ENCODE measurements at places on chromosomes 3 and 15.

- DNase-seq = no peak
Measured at GRCh38 chr15:85171736-85172135, 190.1 kb downstream of the PDE8A start.

DNA sequence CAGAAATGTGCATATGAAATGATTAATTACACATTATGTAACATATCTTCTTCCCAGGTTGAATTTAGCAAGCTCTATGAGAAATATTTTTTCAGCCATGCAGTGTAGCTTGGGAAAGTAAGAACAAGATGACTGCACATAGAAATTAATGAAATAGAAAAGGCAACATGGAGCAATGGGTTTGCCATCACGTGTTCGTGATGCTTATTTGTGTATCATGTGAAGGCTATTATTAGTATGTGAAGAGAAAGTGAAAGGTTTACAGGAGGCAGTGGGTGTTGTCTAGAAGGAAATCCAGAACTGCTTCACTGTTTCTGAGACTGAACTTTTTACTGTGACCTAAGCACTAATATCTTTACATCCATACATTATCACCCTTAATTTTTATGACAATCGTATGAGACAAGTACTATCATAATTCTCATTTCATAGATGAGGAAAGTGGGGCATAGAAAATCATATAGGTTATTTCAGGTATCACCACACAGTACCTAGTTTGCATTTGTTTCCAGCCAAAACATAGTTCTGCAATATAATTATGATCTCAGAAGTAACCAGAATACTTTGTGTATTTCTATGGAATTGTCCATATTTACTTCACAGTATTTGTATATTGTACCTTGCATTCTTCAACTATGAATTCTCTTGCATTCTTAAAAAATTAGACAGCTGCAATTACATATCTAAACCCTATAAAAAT lies 14.9 kb downstream of the SERPINI1 start:
- peak; percentile 15 for DNase-seq

DNA sequence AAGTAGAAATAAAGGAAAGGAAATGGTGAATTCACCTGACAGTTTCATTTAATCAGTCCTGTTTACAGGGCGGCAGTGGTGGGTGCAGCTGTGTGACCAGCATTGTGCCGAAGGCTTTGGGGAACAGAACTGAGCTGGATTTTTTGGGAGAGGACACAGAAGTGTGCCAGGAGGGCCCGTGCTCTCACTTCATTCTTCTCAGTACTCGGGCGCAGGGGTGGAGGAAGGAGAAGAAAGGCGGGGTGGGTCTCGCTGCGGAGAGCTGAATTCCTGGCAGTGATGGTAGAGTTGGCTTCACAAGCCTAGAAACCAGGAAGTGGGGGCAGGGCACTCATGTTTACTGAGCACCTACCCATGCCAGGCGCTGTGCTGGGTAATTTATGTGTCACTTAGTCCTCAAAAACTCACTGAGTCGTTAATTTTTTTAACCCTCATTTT lies 64.6 kb downstream of the CRTC3 start:
- peak; percentile 85 for DNase-seq

GRCh38 chr15:57118013-57118799 lies 199.8 kb downstream of the TCF12 start:
- DNase-seq = no peak

GRCh38 chr3:170437696-170438407 lies 19.2 kb downstream of the CLDN11 start:
- no peak for DNase-seq

GRCh38 chr3:50259432-50260026 lies 9.4 kb upstream of the SEMA3B start:
- DNase-seq = no peak

DNA sequence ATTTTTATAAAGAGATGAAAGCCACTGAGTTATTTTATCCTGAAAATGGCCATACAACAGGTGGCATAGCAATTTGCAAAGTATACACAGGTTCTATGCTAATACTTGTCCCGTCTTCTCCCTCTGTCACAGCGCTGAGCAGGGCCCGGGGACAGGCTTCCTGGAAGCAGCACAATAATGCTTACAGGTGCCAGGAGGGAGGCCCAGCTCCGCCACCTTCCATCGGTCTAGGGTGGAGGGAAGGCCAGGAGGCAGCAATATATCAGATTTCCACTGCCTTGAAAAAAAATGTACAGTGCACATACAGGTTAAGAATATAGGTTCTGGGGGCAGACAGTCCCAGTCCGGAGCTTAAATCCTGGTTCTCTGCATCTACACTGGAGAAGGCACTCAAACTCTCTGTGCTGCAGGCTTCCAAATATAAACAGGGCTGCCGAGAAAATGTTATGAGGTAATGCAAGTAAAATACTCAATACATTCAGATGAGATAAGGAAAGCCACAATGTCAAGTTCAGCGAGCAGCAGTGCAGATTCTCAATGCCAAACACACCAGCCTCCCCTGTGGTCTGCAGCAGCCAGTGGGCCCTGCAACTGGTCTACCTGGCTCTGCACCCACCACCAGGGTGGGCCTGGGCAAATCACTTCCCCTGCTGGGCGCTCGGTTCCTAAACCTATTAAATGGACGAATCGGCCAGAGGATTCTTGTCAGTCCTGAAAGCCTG lies 189.6 kb downstream of the XXYLT1 start:
- DNase-seq = no peak

- no peak for DNase-seq
Measured at GRCh38 chr3:188559072-188559429, 405.1 kb downstream of the LPP start.

GRCh38 chr3:157101486-157101885 lies 58.5 kb downstream of the CCNL1 start:
- no peak for DNase-seq

DNA sequence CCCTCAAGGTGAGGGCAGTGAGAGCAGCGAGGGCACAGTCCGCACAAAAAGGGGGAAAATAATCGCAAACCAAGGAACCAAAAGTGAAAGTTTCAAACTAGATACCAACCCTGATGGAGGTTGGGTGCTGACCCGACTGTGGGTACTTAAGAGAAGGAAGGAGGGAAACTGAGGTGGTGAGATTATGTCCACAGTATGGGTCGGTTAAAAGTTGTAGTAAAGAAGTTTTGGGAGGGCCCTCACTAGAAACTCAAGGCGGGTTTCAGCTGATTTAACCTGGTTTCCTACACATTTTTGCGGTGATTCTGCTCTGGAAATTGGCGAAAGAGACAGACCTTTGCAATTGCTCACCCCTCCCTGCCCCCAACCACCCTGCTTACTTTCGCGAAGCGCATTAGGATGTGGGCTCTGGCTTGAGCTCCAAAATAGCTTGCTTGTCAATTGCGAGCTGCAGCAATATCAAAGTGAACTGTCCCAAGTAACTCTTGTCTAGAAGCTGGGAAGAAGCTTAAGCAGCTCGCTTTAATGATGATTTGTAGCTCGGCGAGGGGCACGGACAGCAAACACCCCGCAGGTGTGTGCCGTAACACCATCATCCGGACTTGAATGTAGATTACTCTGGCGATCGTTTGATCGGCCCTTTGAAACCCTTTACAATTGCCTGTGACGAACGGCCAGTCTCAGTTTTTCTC lies 15.8 kb downstream of the SOX2 start:
- no peak for DNase-seq

Measured in CD4-positive, alpha-beta T cell treated with Interferon gamma for 1 hour (primary cell).